ENCODE measurements at places on chromosomes 7 and 10.

GRCh38 chr7:8221101-8221495 is 40.9 kb downstream of the ICA1 start:
- DNase-seq, result no peak

- no peak for DNase-seq
Measured at GRCh38 chr10:132155723-132156381, 30.9 kb upstream of the DPYSL4 start.

GRCh38 chr10:94213980-94214379 is 148.8 kb downstream of the NOC3L start:
- DNase-seq, result no peak

DNA sequence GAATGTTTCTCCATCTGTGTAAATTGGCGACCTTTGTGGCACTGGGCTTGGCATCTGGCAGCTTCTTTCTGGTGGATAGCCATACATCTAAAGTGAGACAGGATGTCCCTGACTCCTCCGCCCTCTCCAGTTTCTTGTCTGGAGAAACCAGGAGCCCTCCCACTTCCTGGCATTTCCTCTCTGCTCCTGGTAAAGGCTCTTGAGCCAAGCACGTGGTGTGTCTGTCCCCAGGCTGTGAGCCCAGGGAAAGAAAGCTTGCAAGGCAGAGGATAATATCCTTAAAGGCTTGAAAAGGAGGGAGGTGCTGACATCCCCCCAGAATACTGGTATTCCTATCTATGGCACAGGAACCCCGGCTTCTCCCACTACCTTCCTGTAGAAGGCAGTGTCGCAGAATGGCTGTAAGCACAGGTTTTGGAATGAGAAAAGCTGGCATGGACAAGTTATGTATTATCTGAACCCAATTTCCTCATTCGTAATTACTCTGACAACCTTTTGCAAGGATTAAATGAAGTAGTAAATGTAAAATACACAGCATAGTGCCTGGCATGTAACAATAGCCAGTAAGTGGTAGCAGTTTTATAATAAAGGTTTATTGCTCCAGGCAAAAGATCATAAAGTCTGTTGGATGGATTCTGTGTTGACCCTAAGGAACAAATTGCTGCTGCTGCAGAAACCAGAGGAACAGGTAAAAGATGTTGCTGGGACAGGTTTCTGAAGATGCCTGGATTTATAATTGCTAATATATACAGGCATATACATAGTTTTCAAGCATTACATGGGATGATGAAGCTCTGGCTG is 11.8 kb upstream of the ACSL5 start:
- DNase-seq, result no peak

DNA sequence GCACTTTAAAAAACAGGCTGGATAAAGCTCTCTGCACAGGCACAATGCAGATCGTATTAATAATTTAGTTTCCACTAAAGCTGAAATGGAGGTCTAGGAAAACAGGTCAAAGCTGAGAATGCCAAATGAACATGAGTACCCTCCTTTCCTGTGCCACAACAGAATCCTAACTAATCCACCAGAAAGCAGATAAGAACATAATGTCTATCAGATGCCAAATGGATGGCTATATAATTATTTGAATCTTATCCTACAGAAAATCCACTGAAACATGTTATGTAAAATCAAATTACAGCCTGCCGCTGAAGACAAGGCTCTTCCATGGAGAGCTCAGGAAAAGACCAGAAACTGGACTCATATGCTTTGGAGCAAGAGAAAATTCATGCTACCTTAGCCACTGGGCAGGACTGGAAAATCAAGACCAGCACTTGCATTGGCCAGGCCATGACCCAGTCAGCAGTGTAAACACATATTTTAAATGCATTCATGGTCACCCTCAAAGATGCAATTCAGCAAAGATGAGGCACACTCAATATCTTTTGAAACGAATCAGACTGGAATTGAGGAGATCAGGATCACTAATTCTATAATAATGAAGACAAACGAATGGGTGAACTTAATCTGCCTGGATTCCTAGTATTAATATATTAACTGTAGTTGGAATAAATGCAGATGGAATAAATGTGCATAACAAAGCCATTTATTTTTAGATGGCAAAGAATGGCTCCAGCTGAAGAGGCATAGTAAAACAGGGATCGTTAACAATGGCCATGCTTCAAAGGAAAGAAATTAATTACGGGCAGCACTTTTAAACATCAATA is 13.2 kb downstream of the ANK3 start:
- no peak for DNase-seq

DNA sequence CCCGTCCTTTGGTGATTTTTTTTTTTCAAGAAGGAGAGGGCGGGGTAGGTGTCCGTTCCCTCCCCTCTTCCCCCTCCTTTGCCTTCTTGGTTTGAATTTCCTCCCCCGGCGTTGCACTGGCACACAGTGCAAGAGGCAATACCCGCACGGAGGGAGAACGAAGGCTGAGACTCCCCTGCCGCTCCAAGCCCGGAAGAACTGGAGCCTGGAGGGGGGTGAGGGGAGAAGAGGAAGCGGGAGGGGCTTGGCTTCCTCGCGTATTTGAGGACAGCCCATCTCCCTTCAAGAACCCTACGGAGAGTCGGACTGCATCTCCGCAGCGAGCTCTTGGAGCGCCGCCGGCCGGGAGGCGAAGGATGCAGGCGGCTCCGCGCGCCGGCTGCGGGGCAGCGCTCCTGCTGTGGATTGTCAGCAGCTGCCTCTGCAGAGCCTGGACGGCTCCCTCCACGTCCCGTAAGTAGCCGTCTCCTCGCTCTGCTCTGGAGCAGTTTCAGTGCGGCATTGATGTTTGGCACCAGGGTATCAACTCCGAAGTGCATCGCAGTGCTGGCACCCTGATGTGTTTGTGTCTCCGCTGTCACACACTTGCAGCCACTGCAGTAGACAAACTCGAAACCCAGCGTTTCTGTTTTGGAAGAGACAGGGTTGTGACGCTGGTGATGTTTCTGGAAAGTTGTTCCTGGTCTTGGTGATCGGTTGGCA is at the start of gene CNTNAP2:
TSS of gene CNTNAP2 (plus strand) at position 281 of the 702 bp plus-strand sequence. CDS start at position 357, 76 bp downstream.
- no peak for DNase-seq

GRCh38 chr7:99473315-99473596 is 566 bp downstream of the ZNF789 start:
- DNase-seq, result peak; percentile 70

DNA sequence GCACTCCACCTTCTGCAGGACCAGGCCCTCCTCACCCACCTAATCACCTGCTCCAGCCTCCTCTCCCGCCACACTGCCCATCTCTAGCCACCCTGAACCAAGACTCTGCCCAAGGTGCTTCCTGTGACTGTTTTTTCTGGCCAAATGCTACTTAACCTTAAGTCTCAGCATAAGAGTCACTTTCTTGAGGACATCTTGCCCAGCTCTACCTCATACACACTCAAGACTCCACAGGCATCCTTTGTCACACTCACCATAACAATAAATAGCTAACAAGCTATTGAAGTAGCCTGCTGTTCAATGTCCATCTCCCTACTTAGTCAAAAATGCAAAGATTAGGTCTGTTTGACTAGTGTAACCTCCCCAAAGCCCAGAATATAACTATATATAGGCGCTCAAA is 455.4 kb upstream of the NFE2L3 start:
- no peak for DNase-seq

DNA sequence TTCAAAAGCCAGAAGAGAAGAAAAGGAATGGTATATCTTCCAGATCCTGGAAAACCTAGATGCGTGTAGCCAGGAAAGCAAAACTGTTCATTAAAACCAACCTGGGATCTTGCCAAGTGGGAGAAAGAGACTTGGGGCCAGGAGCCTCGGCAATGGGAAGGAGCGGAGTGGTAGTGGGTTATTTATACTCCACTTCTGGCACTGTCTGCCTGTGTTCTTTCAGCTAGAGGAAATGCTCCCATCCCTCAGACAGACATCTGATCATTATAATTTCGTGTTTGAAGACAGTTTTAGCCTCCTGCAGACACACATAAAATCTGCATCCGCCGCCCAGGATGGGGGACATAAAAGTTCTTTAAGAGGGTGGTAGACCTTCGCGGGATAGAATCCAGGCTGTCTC is 421.6 kb downstream of the RPS24 start:
- no peak for DNase-seq

DNA sequence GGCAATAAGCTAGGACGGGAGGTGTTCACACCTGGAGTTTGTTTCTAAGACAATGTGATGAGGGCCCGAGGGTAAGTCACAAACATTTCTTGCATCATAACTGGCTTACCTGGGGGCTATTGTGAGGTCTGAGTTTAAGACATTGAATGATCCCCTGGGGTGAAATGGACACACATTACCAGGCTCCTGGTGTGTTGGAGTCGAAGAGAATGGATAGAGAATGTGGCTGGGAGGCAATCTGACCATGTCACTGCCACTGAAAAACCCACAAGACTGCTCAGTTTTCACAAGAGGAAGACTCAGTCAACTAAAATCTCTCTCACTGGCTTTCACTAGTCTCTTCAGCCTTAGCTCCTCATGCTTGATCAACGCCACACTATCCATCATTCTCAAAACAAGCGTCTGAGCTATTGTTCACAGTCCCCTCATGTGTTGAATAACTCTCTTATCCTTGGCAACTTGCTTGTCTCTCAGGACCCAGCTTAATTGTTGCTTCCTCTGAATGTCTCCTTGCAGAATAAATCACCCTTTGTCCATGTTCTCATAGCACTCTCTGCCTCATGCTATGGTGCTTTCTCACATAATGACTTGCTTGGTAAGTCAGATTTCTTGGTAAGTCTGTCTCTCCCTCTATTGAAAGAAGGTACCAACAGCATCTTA is at the start of gene C10orf120:
TSS of gene C10orf120 (minus strand) at position 51 of the 660 bp plus-strand sequence. CDS start 56 bp downstream, outside the sequence.
- no peak for DNase-seq

DNA sequence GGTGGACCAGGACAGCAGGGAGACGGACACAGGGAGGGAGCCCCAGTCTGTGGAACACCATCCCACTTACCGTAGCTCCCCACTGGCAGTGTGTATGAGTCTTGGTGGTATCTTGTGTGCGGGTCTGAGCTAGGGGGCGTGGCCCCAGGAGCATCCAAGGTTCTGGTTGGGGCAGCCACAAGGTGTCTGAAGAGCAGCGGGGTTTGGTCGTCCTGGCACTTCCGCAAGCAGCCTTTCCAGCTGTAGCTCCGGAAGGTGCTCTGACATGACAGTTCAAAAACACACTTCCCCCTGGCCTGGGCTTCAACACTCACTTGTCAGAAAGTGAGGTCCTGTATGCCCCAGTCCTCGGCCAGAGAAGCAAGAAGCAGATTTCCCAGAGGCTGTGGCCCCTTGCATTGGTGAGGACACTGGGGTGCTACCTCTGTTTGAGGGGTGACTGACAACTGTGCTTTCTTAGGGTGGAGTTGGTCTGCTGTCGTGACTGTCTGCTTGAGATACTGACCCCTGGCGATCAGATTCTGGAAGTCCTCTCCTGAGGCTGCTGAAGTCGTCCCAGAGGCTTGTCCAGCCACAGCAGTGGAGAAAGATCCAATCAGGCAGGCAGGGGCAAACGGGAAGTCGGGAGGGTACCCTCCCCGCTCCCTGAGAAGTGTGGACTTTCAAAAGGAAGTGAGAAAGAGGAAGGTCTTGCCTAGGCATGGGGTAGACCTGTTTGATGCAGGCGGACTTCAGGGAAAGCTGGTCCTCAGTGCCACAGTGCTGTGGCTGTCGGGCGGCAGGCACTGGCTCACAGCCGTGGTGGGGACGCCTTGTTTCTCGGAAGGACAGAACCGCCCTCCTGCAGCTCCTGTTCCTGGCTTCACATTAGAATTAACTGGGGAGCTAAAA is 51.4 kb upstream of the PFKFB3 start:
- peak; percentile 93 for DNase-seq

DNA sequence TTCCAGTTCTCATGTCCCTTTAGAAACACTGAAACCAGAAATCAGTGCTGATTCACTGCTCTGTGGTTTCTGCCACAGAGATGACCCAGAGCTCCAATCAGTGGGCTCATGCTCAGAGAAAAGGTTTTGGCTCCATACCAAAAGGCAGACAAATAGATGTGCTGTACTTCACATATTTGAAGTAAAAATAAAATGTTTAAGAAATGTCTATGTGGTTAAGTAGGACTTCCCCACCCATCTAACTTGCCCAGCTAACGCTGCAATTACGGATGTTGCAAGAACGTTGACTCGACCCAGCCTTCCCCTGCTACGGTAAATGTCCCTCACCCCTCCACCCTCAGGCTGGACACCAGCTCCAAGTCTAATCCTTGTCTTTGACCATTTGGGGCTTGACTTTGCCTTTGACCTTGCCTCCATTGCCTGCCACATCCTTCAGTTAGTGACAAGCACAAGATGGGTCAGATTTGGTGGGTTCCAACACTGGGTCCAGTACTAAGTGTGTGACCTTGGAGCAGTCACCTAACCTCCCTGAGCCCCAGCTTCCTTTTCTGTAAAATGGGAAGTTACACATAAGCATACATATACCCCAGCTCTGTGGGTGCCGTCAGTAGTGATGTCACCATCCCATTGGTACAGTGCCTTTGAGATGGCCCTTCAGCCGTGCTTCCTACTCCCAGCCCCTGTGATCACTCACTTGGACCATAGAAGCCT is 95.8 kb downstream of the CHST15 start:
- DNase-seq, result peak; percentile 93
